HFFc6 (cell line): ENCODE measurements at places on chromosomes 3 and 15. TPM values are rescaled to one million over a fixed set of nuclear protein-coding genes. Genes with fewer than 3 reads are reported as not detected.

The FAM107A gene
- 0.22 TPM in 1 of 3 replicates, not detected in the others for total RNA-seq

The ACKR4 gene
- 0.81 to 7.1 TPM (median 1.3 TPM) in 3 replicates for total RNA-seq

DNA sequence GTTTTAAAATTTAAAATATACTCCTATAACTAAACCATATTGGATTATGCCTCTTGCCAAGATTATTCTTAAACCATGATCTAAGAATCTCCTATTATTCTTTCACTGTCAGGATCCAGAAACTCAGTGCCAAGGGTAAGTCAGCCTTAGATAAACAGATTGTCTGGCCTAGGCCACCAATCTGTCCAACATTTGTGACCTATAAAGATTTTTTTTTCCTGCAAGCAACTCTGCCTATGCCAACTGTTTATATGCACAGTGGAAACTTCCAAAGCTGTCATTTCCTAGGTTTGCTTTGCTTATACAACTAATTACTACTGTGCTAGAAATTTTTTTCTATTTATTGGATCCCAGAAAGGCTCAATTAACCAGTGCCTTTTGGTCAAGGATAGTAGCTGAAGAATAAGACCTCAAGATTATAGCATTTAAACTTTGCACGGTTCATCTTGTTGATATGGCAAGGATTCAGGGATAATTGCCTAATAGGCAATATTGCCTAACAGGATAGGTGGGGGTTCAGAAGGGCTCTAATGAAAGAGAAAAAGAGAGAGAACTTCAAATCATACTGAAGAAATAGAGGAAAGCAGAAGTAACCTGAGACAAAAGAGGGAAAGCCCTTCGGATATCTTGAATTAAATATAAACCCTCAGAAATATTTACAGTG, 22.8 kb downstream of the GAP43 start:
- no peak overlapping the region for H3K4me3 ChIP-seq
- no peaks in the 10 kb centered on the region for H3K36me3 ChIP-seq
- DNase-seq = no peak
- H3K4me1 ChIP-seq = peaks cover 44% of the 10 kb centered on the region

DNA sequence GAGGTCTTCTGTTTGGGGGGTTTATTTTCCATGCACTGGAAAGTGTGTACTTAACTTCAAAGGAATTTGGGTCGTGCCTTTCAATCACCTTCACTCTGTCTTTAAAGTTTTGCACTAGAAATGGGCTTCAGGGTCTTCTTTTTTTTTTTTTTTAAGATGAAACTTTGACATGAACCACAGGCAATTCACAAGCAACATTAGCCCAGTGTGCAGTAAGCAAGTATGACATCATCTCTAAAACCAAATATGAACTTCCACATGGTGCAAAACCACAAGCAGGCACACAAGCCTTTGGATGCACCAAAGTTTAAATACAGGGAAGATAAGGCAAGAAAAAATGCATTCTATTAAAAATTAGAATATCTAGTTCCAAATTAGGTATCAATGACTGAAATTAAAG, 381.9 kb downstream of the ERC2 start:
- no peak for DNase-seq
- H3K27me3 ChIP-seq = peaks cover 3% of the 10 kb centered on the region; the same call in 1 of the 2 replicates
- H3K36me3 ChIP-seq = no peaks in the 10 kb centered on the region
- H3K4me1 ChIP-seq = no peaks in the 10 kb centered on the region
- no peak overlapping the region for H3K27ac ChIP-seq
- H3K4me3 ChIP-seq = no peak overlapping the region

GRCh38 chr3:47803480-47804025, 615 bp downstream of the DHX30 start:
- H3K4me3 ChIP-seq = peak overlapping the region; percentile 99
- peaks cover 3% of the 10 kb centered on the region; the same call in 1 of the 2 replicates for H3K27me3 ChIP-seq
- no peak for DNase-seq
- peak overlapping the region; percentile 97 for H3K27ac ChIP-seq

DNA sequence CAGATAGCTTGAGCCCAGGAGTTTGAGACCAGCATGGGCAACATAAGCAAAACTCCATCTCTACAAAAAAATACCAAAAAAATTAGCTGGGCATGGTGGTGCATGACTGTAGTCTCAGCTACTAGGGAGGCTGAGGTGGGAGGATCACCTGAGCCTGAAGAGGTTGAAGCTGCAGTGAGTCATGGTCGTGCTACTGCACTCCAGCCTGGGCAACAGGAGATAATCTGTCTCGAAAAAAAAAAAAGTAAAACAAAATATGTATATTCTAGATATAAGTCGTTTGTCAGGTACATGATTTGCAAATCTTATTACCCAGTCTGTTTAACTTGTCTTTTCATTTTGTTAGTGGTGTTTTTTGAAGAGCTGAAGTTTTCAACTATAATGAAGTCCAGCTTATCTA, 40.2 kb downstream of the ZNF860 start:
- H3K4me3 ChIP-seq = no peak overlapping the region
- DNase-seq = no peak
- no peak overlapping the region for H3K27ac ChIP-seq
- peaks cover 7% of the 10 kb centered on the region; the same call in 1 of the 2 replicates for H3K4me1 ChIP-seq
- H3K27me3 ChIP-seq = peaks cover 7% of the 10 kb centered on the region

DNA sequence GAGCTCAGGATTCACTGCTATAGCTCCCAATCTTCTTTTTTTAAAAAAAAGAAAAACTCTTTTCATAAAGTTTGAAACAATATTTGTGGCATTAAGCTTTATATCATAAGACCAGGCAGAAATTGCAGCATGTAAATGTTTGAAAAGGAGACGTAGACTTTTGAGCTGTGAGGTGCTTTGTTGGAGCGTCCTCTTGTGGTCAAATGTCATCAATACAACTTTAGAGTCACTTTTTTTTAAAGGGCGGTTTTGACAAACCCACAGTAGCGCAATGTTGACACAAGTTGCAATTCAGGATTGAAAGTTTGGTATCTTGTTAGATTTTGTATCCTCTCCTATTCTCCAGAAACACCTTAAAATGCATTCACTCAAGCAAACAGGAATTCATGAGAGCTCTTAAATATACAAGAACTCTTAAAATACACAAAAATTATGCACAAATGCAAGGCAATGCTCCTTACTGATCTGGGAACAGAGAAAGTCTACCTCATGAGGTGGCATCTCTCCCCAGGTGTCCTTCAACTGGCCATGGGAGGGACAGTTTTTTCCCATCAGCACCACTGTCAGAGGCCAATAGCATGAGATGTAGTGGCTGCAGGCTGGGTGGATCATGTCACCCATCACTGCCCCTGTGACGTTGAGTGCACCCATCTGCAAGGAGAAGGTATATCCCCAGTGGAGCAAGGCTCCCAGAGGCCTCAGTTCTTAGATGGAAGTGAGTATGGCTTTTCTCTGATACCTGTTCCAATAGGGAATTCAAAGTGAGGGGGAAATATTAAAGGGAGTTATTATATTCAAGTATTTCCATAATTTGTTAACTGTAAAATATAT, 70.7 kb downstream of the ANXA2 start:
- H3K4me3 ChIP-seq = no peak overlapping the region
- peak; percentile 47 for DNase-seq
- H3K27ac ChIP-seq = no peak overlapping the region
